ENCODE measurements at places on chromosomes 2 and 18.
A peak's percentile ranks its signal among the peaks of the same experiment; 100 is the strongest.

GRCh38 chr2:116582850-116583249 lies 1231.6 kb upstream of the DDX18 start:
- no peak for DNase-seq

DNA sequence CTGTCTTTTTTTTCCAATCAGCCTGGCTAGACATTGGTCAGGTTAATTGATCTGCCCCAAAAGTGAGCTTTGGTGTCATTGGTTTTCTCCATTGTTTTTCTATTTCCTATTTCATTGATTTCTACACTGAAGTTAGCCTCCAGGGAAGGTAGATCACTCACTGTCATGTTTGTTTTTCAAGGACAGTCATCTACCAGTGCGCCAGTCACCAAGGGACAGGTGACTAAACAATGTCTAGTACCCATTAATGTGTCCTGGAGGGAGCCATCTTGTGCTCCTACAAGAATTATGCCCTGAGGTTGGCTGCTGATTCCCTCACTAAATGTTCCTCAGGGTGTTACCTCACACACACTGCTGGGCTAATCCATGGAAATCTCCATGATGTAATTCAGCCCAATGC lies 17.6 kb upstream of the USP40 start:
- no peak for DNase-seq

DNA sequence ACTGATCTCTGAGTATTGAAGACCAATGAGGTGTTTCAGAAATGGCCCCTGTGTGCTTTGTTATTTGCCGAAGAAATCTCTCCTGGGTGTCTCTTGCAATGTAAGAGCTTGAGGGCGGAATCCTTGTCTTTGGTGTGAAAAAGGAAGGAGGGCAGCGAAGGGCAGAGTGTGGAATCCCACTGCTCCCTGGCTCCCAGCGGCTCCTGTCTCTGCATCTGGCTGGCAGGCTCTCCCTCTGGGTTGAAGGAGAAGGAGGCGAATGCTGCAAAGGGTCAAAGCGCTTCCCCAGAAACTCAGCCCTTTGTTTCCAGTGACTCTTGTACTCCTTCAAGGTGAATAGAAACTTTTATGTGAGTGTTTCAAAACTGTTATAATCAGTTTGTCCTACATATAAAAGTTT lies 457.5 kb downstream of the CNTNAP5 start:
- DNase-seq = no peak

DNA sequence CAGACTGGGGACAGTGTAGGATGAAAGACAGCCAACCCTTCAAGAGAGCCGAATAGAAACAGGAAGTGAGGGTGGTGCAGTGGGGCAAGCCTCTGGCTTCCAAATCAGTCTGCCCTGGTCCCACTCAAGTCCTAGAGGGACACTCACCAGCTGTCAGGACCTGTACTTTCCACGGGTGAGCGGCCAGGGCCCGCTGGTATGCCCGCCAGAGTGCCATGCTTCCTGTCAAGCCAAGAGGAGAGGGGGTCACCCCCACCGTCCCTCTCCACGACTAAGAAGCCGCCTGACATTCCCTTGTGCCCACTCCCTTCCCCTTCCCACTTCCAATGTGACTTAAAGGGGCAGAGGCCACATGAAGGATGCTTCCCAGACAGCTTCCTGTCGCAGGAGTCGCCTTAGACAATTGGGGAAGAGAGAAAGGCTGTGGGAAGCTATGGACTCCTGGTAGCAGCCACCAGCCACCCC lies 564 bp downstream of the MPV17 start:
- no peak for DNase-seq

DNA sequence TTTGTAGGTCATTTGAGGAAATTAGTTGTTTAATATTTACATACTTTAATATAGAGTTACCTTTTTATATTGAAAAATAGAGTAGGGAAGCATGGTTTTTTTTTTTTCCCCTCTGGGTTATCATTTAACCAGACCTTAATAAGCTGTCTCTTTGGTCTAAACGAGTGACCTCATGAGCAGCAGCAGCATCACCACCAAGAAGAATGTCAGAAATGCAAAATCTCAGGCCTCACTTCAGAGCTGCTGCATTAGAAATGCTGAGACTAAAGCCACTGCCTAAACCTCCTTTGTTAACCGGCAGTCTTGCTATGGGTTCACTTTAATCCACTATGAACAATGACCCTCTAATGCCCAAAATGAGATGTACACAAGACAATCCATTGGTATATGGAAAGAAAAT lies 733.7 kb upstream of the FAM98A start:
- DNase-seq = no peak

DNA sequence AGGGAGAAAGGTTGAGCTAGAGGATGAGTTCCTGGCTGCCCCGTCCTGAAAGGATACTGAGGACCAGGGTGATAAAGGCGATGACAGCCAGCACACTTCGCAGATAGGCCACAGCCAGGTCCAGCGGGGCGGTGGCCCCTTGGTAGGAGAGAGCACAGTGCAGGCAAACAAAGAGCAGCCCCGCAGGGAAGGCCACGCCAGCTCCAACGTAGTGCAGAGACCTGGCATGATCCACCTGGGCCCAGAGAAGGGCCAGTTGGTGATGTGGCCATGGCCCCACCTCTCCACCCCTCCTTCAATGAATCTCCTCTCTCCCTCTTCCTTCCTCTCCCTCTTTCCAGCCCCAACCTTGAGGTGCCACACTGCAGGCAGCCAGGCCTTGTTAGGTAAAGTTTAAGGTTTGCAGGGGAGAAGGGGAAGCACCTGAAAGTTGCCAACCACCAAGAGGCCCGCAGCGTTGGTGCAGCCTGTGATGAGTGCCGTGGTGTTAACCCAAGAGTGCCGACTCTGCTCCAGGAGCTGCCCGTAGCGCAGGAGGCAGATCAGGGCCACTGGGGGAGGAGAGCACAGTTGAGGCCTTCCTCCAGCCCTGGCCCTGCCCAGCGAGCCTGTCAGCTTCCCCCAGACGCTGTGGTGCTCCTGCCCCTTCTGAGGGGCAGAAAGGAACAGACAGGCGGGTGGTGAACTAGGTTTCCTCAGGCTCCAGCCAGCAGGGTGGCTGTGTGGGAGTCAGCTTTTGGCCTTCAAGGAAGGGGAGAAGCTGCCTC lies 2.8 kb downstream of the TMEM150A start:
- no peak for DNase-seq

DNA sequence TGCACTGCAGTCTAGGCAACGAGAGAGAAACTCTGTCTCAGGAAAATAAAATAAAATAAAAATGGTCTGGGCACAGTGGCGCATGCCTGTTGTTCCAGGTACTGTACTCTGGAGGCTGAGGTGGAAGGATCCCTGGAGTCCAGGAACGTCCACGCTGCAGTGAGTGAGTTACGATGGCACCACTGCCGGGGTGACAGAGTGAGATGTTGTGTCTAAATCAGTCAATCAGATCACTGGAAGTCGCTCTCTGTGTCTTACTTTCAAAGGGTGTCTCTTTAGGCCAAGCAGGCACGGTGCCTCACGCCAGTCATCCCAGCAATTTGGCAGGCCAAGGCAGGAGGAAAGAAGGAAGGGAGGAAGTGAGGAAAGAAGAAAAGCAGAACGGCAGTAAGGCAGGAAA lies 112.2 kb upstream of the ANKRD30BL start:
- no peak for DNase-seq

DNA sequence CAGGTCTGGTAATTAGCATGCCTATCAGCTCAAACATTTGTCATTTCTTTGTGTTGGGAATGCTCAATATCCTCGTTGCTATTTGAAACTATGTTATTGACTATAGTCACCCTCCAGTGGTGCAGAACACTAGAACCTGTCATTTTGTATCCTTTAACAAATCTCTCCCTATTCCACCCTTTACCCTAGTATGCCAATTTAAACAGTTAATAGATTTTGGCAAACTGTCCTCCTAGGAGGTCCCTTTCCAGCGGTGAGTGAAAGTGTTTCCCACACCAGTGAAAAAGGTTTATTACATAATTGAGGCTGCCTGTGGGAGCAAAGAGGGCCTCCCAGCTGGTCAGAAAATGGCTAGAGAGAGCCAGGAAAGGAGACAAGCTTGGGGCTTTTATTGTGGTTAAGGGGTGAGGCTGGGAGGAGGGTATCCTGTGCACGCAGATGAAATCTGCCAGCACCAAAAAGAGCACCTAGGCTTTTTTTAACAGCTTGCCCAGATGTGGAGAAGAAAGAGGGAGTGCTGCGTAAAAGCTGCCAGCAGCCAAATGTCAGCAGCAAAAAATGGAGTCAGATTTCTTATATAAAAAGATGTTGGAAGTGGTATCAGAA lies 1.8 kb upstream of the DRC1 start:
- no peak for DNase-seq

GRCh38 chr2:124122340-124122739 lies 97.3 kb downstream of the CNTNAP5 start:
- DNase-seq = no peak

DNA sequence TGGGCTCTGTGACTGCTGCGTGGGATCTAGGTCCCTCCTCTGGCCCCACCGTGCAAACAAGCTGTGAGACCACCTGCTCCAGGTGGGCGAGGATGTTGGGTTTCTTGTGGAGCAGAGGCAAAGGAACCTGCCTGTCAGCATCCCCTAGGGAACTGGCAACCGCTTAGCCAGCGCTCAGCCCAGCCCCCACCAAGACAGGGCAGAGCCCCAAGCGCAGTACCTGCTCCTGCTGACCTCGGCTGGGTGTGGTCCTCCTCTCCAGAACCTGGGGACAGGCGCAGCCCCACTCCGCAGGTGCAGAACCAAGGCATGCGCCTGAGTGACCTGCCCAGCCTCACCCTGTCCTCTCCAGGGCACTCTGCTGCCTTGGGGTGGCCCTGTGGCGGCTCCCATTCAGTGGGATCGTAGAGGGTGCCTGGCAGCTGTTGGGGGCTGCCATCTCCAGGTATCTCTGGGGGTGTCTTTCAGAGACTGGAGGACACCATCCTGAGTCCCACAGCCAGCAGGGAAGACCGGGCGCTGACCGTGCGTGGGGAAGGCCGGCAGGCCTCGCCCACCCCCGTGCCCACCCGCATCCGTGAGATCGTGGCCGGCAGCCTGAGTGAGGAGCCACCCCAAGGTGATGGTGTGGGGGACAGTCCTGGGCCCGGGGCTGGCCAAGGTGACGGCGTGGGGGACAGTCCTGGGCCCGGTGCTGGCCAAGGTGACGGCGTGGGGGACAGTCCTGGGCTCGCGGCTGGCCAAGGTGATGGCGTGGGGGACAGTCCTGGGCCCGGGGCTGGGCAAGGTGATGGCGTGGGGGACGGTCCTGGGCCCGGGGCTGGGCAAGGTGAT lies 12.3 kb downstream of the CROCC2 start:
- DNase-seq = no peak

DNA sequence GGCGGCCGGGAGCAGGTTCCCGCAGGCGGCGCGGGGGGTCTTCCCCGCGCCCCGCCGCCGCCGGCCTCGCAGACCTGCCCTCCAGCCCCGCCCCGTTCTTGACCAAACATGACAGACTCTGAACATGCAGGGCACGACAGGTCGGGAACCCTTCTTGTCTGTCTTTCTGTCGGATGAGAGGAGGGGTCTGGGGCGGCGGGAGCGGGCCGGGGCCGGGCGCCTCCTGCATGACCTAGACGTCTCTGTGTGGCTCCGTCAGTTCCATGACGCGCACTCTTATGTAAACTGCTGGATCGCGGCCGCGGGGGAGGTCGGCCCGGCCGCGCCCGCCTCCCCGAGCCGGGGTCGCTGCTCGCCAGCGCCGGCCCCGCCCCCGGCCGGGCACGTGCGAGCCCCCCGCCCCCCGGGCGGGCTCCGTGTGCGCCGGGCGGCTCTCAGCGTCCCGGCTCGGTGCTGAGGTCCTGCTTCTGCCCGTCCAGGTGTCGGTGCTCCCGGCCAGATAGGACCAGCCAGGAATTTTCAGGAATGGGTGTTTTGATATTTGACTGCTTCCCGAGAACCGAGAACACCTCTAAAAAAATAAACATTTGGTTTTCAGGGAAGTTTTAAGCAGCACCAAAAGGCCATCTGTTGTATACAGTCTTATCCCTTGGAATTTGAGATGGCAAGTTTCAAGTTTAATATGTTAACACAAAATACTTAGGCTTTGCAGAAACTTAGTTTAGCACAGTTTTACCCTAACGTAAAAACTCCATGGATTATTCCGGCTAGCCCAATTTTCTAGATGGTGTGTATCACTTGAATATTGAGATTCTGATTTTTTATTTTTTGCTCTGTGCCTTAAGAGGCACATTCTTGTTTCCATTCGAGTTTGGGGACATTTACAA lies 733 bp downstream of the ZC3H6 start:
- DNase-seq = peak; percentile 41

DNA sequence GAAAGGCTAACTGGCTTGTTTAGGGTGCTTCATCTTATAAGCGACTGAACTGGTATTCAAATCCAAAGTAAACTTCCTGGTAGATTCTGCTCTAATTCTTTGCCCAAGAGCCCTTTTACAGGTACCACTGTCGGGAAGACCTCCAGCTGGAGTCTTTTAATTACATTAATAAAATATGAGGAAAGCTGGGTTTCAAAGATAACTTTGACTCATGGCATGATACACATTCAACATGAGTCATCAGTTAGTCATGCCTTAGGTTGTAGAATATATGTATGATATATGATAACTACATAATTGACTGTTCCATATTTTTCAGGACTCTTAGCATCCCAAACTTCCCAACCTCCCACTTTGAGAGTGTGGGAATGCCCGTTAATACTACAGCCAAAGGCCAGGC lies 32.3 kb downstream of the ZCCHC2 start:
- no peak for DNase-seq

DNA sequence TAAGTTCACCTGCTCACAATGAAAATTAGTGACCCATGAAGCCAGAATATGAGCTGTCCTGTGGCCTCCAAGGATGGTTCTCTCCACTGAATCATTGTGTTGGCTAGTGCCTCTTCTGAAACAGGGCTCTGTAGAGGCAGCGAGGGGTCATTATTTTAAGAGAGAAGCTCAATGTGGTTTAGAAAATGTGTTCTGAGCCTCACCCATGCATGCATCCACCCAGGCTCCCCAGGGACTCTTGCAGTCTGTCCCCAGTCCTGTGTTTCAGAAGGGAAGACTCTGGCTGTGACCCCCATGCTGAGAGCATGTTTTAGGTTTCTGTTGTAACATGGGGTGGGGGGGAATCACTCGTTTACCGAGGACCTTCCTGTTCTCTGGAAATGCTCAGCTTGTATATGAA lies 135.2 kb downstream of the RNF144A start:
- DNase-seq = no peak

DNA sequence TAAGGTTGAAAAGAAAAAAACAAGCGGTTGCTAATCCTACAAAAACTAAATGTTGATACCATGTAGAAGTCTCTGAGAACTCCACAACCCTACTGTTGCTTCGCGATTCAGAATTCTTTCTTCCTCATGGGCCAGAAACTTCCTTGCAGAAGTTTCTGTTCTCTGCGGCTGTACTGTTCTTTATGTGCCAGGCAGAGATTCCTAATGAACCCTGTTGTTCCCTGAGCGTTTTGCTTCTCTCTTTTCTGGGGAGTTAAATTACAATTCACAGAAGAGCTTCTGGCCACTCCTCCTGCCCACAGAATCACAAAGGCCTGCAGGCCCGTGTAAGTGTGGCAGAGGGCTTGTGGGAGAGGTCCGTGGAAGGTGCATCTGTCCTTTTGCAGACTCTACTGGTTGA lies 1.8 kb upstream of the THNSL2 start:
- no peak for DNase-seq

DNA sequence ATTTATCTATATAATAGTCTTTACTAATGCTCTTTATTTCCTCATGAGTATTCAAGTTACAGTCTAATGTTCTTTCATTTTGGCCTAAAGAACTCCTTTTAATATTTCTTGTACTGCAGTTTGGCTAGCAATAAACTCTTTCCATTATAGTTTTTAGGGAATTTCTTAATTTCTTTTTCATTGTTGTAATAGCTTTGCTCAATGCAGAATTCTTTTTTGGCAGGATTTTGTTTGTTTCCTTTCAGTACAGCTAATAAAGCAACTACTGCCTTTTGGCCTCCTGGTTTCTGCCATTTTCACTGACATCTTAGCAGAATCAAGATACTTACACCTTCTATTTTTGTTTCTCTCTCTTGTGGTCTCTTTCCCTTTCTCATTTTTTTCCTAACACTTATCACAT lies 390.4 kb upstream of the RGPD4 start:
- DNase-seq = no peak

GRCh38 chr2:74037379-74037860 lies 52.7 kb downstream of the TET3 start:
- DNase-seq = no peak

All from SHP77 treated with DMSO at 0.1 percent for 48 hours (cell line).